ENCODE measurements at places on chromosomes 12 and 14.

GRCh38 chr14:102777711-102778337 is 575 bp downstream of the TRAF3 start:
- DNase-seq: no peak

GRCh38 chr14:22448905-22449599 is 140.0 kb downstream of the DAD1 start:
- no peak for DNase-seq

- DNase-seq: no peak
Measured at GRCh38 chr12:108757856-108758255, 26.5 kb upstream of the CORO1C start.

DNA sequence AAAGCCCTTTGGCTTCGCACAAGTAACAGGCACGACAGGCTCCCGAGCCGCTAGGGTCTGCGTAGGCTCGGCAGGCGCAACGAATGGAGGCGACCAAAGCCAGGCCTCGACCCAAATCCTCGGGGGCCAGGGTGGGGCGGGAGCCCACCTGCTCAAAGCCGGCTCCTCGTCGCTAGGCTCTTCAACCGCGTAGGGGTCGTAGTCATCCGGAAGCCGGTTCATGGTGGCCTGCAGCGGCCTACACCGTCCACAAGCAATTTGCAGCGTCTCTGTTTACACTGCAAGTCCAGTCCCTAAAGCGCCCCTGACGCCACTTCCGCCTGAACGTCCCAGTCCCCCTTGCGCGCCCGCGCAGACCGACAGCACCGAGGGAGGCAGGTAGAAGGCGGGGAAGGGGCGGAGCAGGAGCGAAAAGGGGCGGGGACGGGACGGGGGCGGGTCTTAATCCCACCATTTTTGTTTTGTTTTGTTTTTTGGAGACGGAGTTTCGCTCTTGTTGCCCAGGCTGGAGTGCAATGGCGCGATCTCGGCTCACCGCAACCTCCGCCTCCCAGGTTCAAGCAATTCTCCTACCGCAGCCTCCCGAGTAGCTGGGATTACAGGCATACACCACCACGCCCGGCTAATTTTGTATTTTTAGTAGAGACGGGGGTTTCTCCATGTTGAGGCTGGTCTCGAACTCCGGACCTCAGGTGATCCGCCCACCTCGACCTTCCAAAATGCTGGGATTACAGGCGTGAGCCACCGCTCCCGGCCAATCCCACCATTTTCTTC is at the start of gene EAPP:
Gene EAPP (minus strand): TSS at position 295 of the 774 bp plus-strand sequence. CDS start 73 bp downstream, at position 222.
- DNase-seq: peak; percentile 90

DNA sequence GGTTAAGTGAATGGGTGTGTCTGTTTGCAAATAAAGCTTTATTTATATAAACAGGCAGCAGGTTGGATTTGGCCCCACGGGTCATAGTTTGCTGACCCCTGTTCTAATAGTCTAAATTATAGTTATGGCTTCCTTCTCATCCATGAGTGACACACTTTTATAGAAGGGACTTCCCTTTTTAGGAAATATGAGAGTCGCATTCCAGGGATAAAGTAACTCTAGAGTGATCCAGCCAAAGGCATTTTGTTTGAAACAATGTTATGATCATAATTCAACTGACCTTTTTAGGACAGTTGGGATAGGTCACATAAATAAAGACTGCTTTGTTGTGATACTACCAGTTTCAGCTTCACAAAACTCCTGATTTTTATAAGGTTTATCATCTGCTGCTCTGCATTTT is 87.9 kb downstream of the ALX1 start:
- DNase-seq: no peak

GRCh38 chr14:92153581-92153980 is 31.8 kb downstream of the CPSF2 start:
- no peak for DNase-seq

DNA sequence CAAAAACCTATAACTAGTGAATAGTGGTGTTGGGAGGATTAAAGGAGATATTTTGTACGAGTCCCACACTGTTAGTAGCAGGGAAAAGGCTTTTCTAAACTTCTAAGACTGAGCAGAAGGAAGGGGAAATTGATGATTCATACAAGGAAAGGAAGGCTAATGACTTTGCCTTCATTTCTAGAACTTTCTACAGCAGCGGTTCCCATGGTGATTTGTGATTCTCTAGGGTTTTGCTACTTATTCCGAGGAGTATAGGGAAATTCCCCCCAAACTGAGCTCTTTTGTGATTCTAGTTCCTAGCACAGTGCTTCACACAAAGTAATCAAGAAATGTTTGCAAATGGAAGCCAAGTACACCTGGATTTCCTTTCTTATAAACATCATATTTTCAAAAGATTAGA is 23.8 kb upstream of the PWP1 start:
- no peak for DNase-seq

DNA sequence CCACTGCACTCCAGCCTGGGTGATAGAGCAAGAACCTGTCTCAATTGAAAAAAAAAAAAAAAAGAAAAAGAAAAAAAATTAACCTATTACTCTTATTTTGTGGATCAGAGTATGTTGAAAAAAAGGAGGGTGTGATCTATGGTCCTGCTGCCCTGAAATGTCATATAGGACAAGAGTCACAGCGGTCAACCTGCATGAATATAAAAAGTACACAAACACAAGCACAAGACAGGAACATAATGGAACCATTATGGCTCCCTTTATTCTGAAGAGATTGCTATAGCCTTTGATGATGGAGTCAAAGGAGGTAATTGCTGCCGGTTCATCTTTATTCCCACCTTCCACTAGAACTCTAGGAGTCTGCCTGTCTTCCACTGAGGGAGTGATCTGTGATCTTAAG is 96.9 kb downstream of the NTN4 start:
- DNase-seq: no peak

GRCh38 chr12:74043343-74043742 is 494.3 kb upstream of the ATXN7L3B start:
- DNase-seq: peak; percentile 2

- no peak for DNase-seq
Measured at GRCh38 chr12:89427508-89428156, 75.3 kb upstream of the DUSP6 start.

DNA sequence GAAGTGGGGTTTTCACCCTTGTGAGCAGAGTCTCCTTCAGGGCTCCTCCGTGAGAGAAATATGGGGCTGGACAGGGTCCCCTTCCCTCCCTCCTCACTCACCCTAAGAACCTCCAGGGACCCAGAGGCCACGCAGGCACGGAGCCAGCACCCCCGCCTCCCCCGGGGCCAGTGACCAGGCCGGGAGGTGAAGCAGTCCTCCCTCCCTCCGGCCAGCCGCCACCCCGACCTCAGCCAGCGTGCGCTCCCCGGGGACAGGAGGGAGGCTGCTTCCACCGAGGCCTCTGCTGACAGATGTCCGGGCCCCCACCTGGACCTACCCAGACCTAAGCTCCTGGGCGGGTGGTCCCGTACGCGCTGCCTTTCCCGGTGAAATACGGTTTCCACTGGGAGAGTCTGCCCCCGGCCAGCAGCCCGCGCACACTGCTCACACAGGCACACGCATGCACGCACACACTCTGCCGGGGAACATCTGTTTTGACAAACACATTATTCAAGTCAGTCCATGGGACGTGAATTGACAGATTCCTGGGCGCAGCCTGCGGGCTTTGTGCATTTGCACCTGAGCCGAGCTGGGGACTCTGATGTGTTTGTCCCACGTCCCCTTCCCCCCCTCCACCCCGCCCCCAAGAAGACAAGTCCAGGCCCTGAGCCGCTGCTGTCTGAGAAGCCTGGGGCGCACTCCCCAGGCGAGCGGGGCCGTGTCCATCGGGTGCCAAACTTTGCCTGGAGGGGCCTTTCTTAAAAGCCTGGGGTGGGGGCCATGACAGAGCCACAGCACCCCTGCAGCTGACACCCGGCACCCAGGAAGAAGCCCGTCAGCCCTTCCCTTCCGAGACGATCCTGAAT is 725 bp downstream of the RIMBP2 start:
- DNase-seq: no peak

GRCh38 chr12:22160396-22161003 is 114.5 kb downstream of the CMAS start:
- no peak for DNase-seq
